ENCODE measurements at places on chromosomes 7 and 10.

DNA sequence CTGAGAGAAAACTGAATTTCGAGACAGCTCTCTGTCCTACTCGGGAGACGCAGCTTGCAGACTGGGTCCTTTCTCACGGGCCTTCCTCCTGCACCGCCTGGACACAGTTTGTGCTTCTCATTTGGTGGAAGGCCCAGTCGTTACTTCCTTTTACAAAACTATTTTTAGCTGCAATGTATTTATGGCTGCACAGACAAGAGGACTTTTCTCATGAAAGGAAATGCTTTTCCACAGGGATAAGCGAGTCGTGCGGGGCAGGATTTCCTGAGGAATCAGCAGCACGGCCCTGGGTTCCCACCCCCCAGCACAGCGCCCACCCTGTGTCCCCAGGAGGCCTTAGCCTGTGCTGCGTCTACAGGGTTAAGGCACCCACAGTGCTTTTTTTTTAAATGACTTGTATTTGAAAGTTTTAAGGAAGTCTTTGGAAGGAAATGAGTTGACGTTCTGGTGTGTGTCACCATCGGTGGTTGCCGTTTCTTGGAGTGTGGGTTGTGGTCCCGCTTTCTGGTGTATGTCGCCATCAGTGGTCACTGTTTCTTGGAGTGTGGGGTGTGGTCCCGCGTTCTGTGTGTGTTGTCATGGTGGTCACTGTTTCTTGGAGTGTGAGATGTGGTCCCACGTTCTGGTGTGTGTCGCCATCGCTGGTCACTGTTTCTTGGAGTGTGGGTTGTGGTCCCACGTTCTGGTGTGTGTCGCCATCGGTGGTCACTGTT is 50.9 kb downstream of the INPP5A start:
- no peak for DNase-seq

- DNase-seq: no peak
These were observed 130.6 kb upstream of the SVIL start for GRCh38 chr10:29765330-29765729.

DNA sequence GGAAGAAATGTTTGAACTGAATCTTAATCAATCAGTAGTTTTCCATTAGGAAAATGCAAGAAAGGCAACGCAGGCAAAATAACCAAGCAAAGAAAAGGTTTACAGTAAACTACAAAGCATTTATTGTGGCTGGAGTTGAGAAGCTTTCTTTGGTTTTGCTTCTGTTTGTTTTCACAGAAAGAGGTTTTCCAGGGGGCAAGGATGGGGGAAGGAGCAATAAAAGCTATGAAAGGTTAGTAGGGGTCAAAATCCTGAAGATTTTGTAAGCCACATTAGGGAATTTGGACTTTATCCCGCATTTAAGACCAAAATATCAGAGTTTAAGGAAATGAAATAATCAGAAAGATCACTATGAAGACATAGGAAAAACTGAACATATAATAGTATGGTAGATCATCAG is 51.1 kb downstream of the NT5C2 start:
- no peak for DNase-seq

DNA sequence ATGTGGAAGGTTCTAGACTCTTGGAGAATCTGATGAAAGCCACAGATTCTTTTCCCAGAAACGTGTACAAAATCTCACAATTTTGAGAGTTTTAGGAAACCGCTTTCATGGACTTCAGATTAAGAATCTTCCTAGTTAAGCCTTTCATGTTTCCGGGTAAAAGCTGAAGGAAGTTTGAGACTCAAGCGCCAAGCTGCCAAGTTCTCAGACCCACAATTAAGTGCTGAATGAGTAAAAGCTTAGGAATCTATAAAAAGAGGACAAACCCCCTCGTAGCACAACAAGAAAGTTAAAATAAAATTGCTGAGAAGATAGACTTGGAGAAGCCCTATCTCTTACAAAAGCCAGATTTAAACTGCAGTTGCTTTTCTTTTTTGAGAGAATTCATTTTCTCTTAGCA is 99.6 kb downstream of the ST8SIA6 start:
- no peak for DNase-seq

GRCh38 chr7:151008511-151009323 is 15.6 kb downstream of the ATG9B start:
- peak; percentile 91 for DNase-seq

GRCh38 chr10:124172181-124172916 is 79.0 kb upstream of the CHST15 start:
- DNase-seq: no peak

DNA sequence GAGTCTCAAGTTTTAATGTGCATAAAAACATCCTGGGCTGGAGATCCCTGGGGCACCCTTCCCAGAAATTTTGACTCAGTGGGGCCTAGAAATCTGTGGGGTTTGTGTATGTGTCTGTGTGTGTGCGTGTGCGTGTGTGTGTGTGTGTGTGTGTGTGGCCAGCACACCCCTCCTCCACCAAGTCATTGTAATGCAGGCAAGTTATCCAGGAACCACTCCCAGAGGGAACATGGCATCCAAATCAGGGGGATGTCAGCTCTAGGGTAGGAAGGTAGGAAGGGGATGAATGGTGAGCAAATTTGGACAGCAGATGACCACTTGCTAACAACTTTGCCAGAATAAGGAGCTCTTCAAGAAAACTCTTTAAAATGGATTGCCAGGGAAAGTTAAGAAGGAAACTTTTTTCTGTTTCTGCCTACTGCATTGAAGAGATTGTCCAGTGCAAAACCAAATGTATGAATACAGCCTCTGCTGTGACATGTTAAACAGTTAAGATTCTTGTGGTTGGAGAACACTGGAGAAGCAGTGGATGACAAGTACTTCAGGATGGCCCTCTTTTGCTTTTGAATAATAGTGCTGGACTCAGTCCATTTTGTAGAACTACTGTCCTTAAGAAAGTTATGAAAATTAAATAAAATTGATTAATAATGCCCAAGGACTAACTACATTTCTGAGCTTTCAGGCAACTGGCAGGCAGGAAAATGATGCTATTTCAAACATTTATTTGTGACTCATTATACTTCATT is 12.3 kb downstream of the STAMBPL1 start:
- peak; percentile 51 for DNase-seq

Measured in GM23338 (cell line).